GF-D8 (cell line): ENCODE measurements at places on chromosomes 5 and 9.

DNA sequence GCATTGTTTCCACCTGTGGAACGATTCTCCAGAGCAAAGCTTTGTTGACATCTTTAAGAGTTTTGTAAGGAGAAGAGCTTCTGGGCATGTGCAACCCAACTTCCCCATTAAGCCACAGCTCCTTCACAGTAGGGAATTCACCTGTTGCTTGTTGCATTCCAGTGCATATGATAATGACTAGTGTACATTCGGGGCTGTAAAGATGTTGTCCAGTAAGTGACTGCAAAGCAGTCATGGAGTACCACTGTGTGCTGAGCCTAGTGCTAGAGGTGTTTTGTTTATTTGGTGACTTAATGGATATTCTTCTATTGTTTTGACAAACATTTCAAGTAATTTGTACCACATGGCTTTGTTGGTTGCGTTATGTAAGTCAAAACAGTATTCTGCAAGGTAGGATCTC lies 12.8 kb downstream of the UGCG start:
- no peak for DNase-seq

DNA sequence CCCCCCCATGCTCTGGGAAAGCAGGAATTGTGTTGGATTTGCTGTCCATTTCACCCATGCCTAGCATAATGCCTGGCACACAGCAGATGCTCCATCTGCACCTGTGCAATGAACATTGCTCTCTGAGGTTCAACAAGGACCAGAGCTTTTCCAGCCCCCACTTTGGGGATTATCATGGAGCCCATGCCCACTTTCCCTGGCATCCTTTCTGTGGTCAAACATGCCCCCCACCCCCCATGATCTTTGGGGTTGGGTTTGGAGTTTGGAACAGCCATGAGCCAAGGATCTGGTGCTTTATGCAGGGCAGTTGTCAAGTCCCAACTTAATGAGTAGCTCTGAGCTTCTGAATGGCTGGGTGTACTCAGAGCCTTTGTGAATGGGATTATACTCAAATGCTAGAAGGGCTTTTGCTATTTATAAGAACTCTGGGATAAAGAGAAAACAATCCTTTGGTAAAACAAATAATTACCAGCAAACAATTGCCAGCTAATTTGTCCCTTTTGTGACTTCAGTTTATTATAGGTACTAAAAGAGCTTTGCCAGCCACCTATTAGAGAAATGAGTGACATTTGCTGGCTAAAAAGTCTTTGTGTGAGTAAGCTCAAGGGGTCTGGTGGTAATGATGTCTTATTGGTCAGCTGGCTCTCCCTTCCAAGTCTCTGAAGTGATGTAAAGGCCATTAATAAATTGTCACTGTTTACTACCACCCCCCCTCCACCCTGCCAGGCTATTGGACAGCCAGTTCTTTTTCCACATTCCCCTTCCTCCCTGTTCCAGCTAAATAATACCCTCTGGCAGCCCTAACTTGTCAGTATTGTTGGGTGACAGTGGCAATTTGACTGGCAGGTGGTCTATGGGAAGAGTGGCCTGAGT lies 182.3 kb downstream of the MACROH2A1 start:
- DNase-seq: no peak

- no peak for DNase-seq
Measured at GRCh38 chr5:10310066-10310779, 2.5 kb upstream of the CMBL start.

DNA sequence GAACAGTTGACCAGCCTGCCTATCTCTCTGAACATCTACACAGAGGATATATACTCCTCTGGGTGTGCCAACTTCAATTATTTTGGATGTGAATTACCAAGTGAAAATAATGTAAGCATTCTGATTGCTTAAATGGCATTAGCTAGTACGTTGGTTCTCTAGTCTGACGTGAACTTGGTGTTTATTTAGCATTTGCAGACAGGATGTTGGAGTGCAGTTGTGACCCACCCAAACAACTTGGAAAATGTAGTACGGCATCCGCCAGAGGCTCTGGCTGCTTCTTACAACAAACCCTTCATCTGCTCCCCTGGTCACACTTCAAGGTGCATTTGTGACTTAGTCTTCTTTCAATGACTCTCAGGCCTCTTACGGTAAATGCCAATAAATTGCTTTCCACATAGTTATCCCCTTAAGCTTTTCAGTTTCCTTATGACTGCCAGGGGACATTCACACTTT lies 616.6 kb downstream of the PDE4D start:
- no peak for DNase-seq

- DNase-seq: no peak
Measured at GRCh38 chr5:65928322-65928752, 2.0 kb downstream of the ERBIN start.
